ENCODE measurements at places on chromosomes 2 and 18.

DNA sequence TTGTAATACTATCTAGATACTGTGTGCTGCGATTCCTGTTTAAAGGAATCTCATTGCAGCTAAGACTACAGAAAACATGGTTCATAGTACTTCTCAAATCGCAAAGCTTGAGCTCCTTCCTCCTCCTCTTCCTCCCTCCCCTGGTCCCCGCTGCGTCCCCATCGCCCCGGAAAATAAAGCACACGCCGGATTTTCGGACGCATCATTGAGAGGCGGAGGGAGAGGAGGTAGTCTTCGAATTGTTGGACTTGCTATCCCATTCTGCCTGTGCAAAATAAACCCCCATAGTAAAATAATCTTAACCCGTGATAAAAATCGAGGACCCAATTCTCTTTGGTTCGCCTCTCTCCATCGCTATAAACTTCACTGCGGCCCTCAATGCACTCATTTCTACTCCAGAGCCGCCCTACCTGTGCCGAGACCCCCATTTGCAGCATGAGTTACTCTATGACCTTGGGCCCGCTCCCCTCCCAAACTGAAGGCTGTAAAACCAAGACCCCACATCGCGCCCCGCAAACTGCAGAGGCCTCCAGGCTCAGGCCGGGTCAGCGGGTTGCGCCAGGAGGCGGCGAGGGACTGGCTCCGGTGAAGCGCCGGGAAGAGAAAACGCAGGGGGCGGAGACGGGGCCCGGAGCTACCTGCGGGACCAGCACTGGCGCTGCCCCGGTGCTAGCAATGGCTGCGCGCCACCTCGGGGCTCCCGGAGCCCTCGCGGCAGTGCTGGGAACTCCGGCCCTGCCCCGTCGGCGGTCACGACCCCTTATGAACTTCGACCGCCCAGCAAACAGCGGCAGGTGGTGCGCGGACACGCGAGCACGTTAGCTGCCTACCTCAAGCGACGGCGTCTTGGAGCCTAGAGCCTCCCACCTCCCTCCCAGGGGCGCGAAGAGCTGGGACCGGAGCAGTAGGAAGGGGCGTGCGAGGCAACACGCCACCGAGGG is 649 bp downstream of the ESCO1 start:
- DNase-seq: no peak

DNA sequence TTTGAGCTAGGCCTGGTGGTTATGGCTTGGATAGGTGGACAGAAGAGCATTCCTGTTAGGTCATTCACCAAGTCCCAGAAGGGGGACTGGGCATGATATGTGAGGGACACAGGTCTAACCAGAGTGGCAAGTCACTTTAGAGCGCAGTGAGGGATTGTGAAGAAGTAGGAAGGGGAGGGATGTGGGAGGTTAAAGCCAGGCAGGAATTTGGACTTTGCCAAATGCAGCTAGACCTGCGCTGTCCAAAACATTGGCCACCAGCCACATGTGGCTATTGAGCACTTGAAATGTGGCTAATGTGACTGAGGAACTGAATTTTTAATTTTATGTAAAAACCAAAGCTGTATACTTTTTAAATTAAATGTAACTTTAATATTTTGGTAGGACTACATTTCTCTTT is 23.7 kb downstream of the GCKR start:
- DNase-seq: no peak

GRCh38 chr2:210170196-210170445 is 1.1 kb downstream of the KANSL1L start:
- no peak for DNase-seq

DNA sequence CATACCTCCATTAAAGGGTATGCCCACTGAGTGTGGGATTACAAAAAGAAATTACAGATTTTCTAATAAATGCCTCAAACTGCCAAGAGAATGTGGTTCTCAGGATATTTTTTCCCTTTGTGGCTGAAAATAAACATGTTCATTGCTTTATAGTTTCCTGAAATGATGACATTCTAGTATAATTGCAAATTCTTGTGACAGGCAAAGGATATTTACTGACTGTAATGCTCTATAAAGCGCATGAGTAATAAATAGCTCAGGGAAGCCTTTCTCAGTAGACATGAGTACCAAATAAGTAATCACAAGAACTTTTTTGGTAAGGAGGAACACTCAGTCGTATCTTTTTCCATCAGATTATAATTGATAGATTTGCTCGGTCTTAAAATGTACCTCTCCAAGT is 72.3 kb downstream of the FTCDNL1 start:
- DNase-seq: no peak

DNA sequence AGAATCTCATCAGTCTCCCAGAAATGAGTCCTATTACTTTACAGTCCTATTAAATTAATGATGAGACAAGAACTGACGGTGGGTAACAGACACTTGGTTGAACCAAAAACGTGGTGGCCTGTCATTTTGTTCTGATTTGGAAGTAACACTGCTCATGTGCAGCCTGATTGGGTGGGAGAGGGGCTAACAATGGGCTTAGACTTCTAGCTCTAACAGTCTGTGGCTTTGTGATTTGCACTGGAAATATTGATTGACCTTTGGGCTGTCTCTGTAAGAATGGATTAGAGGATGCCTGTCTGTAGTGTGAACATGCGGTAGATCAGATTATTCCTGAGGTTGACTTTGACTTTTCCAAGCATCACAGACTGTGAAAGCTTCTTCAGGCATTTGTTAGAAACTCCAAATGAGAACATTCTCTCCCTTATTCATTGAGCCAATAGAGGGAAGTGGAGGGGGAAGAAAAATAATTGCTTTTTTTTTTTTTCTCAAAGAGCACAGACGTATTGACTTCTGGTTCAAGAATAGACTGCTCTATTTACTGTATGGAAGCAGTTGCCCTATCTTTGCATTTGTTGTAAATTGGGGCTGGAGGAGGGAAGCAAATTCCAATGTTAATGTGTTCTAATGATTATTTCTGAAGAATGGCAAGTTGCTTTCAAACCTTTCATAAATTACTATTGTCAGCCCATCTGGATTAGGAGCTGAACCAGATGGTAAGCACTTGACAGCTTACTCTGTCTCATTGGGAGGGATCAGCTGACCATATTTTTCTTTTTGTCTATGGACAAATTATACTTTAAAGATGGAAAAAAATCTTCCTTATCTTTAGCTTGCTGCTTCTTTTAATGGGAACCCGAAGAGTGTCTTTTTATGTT is 85.8 kb upstream of the TTN start:
- DNase-seq: no peak

DNA sequence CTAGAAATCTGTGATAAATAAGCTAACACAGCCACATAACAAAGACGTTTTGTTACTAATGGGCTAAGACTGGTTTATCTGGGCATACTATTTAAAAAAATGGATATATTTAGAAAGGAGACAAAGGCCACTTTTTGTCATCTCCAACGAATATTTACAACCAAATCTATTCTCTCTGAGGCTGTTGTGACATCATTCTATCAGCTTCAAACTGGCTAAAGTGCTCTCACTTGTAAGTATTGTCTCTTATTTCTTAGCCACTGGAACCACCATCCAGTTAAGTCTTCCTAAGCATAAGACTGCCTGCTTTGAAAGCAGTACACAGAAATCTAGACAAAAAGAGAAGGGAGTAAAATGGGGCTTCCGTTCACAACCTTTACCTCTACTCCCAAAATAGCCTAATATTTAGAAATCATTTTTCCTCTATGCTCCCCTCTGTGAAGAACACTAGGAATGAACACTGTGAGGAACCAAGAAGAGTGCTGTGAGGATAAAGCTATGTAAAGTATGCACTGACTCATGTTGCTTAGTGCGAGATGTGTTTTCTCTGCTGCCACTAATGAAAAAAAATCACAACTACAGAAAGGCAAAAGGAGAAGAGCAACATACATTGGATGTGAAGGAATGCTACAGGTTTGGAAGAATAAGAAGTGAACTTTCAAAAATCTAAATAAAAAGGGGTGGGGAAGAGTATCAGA is 264.1 kb downstream of the EXOC6B start:
- no peak for DNase-seq

DNA sequence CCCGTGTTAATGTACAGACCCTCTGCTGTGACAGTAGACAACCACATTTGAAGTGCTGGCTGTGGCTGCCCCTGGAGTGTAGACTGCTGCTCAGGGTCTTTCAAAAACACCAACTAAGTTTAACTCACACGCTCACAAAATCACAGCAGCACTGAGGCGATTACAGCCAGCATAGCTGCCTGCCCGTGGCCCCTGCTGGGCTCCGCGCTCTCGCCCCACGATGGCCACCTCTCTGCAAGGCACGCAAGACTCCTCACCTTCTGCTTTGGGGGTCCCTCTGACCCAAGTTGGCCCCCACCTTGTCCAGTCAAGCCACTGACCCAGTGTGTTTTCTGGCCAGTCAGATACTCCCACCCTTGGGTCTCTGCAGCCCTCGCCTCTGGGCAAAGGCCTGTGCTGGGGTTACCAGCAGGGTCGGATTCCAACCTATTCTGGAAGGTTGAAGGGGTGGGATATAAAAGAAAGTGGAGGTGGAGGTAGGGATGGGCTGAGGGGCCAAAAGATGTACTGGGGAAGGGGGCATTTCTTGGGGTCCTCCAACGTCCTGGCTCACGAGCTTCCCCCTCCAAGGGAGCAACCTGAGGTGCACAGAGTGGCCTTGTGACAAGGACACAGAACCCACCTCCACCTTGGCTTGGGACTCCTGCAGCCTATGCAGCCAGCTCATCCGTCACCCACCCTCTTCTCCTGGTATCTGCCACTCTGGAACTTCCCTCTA is 2.9 kb upstream of the B3GNT7 start:
- DNase-seq: no peak

DNA sequence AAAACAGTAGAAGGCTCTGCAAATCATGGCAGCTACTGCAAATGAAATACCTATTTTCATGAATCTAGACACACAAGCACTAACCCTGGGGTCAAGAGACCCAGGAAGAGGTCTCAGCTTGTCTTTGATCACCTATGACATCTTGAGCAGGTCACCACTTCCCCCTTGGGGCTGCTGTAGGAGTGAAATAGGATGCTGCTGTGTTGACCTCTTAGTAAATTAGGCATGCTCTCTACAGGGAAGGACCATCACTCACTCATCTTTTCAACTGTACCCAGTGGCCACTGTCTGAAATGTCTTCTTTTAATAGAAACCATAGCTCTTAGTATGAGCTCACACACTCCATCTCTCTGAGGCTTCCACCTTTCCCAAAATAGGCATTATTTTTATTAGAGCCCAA is 83.8 kb downstream of the NCK2 start:
- DNase-seq: no peak

- no peak for DNase-seq
Measured at GRCh38 chr18:37698508-37699040, 133.0 kb upstream of the CELF4 start.

DNA sequence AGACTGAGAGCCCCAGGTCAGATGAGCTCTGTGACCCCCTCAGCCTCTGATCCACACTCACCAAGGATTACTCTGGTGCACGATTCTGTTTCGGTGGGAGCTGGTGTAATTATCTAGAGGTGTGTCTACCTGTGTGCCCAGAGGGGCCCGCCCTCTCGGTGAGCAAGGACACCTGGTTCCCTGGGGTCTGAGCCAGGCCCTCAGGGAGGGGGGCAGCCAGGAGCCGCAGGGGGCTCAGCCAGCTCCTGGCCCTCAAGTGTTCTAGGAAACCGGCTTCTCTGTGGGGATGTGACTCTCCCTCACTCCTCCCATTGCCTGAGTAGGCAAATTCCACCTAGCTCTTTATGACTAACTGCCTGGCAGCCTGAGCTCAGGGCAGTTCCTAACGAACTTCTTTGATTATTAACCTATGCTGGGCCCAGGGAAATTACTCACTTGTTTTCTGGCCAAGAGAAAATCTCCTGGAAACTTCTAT is 17.4 kb downstream of the AGAP1 start:
- DNase-seq: no peak

- no peak for DNase-seq
Measured at GRCh38 chr18:21196426-21196825, 45.6 kb upstream of the GREB1L start.

DNA sequence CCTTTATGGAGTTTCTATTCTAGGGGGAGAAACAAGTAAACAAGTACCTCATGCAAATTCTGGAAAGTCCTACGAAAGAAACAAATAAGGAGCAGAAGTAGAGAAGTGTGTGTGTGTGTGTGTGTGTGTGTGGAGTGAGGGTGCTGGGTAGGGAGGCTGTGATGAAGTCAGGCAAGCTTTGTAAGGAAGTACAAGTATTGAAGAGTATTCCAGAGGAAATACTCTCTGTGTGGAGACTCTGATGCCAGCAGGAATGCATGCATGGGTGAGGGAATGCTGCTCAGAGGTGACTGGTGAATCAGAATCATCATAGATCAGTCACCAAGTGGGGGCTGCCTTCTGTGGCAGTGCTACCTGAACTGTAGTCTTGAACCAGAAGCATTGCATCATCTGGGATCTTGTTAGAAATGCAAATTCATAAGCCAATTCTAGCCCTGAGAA is 34.5 kb downstream of the SLC4A3 start:
- no peak for DNase-seq
